Tongue (tissue), 3 donors: ENCODE measurements at places on chromosomes 7 and 10.

GRCh38 chr10:114017271-114017670 lies 26.4 kb upstream of the ADRB1 start:
- DNase-seq = no peak

DNA sequence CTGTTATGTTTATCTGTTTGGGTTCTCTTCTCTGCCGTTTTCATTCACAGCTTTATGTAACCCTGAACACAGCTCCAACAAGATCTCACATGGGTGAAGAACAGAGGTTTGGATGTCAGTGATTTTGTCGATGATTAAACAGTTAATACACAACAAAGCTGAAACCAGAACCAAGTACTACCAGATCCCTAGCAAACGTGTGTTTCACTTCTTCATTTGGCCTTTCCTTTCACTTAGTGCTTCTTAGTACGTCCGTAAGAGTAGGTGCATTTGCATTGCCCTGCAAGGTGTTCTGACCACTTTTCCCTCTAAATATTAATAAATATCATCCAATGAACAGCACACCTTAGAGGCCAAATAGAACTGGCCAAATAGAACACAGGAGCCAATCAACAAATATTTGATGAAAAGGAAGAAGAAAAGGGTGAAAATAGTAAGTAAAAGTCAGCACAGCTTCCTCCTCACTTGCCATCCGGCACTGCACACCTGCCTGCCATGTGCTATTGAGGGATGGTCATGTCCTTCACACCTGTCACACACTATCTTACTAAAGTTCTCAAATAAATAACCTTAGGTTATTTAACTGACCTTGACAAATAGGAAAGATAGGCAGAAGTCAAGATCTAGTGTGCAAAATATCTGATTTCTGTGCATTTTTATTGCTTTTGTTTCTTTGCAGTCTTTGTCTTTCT lies 252.6 kb upstream of the ANKRD30A start:
- DNase-seq = no peak

GRCh38 chr7:68720697-68721096 lies 877.6 kb upstream of the AUTS2 start:
- DNase-seq = no peak

GRCh38 chr10:82464966-82465365 lies 590.0 kb downstream of the NRG3 start:
- no peak for DNase-seq

DNA sequence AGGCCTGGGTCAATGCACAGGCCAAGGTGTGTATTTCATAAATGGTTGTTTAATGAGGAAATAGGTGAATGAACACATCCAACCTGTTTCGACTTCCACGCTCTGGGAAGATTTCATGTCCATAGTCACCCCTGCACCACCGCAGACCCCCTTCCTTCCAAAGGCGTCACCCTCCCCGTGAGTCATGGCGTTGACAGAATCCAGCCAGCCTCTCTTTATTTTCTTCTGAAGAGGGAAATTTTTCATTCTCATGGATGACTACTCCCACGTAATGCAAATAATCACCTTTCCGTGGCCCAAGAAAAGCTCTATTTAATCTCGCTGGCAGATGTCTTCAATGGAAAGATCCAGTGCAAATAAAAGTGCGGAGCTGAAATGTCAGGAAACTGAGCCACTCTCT lies 75.3 kb upstream of the FOXK1 start:
- peak; percentile 43 for DNase-seq

- DNase-seq = no peak
Observed at GRCh38 chr7:65827366-65827765, 45.5 kb upstream of the VKORC1L1 start.

DNA sequence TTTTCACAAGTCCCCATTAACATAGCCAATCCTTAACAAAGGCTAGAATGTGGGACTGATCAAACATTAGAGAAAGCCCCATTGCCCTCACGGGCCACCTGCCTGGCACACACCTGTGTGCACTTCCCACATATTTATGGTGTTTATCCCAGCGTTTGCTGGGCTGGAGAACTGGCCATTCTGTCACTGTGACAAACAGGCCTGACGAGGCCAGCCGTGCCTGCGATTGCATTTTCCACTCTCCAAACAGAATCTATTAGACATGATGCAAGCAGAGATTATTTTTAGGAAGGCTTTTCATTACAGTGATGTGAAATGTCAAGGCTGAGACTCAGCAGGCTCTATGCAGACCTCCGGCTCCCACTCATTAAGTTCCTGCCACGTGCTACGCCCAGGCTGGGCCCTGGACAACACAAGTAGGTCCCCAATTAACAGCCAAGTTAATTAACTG lies 20.4 kb downstream of the PTPRN2 start:
- DNase-seq = no peak

DNA sequence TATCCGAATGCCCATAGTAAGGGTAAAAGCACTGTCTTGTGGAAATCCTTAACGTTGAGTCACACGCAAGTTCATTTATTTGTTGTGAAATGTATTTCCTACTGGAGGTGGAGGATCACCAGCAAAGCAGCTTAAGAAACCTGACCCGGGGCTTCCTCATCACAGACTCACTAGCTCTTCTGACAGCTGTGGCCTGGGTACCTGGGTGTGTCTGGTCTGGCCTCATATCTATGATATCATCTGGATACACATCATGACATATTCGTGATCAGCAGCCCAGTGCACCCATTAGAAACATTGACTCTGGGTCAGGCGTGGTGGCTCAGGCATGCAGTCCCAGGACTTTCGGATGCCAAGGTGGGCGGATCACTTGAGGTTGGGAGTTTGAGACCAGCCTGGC lies 8.8 kb downstream of the DRGX start:
- DNase-seq = no peak

- no peak for DNase-seq
Observed at GRCh38 chr10:98444314-98445006, 2.3 kb downstream of the HPS1 start.

- DNase-seq = no peak
Observed at GRCh38 chr10:76962851-76963250, 674.8 kb downstream of the KCNMA1 start.
